Cortex of kidney (tissue), 1 donor: ENCODE measurements at places on chromosomes 11 and 22.

GRCh38 chr11:86952221-86952875, 2.8 kb downstream of the FZD4 start:
- DNase-seq, result no peak

DNA sequence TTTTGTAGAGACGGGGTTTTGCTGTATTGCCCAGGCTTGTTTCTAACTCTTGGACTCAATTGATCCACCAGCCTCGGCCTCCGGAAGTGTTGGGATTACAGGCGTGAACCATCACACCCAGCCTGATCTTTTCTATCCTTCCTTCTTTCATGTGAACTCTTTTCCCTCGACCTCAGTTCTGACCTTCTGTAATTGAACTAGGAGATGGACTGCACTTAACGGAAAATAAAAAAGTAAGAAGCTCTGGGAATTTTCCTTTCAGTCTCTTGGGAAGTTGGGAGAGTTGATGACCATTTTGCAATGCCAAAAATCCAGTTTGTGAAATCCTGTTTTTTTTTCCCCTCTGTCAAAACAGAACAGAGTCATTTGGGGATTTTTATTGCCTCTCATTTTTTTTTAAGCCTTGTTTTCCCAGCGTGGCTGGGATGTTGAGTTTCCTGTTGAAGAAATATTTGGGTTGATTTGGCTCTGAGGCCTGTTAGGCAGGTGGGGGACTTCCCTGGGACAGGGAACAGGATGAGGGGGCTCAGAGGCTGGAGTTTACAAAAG, 26.9 kb upstream of the CYB5R3 start:
- no peak for DNase-seq

GRCh38 chr11:45347348-45348082, 61.4 kb upstream of the SYT13 start:
- no peak for DNase-seq

DNA sequence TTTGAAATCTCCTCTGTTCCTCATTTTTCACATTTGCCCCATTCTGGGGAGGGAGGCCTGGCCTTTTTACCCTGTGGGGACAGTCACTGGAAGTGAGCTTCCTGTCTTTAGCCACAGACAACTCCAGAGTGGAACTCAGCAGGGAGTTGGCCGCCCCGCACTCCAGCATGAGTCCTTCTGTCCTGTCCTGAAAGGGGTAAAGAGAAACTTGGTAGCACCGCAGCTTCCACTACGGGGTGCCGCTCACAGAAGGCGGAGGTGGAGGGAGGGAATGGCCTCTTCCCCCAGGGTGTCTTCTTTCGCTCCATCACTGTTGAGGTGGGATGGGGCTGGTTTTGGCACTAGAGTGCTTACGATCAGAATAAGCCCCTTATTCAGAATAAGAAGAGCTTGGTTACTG, 132.2 kb downstream of the ST3GAL4 start:
- DNase-seq, result no peak

GRCh38 chr11:11163669-11164333, 189.2 kb downstream of the CSNK2A3 start:
- DNase-seq, result no peak

DNA sequence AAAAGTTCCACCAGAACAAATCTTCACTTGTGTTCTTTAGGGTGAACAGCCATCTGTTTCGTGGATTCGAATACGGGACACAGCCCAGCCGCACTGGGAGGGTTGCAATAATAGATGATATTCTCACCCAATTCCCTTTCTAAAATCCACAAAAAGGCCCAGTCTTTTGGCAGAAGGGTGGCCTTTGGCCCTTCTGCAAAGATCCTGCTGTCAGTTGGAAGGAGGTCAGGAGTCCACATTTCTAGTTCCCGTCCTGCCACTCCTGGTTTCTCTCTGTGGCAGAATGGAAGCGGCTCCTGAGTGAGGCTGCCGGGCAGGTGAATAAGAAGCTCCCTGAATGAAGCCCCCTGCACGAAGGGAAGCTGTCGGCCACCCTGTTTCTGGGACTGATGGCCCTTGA, 11.2 kb upstream of the LINC01488 start:
- no peak for DNase-seq

GRCh38 chr11:64355078-64355940, 3.7 kb upstream of the RPS6KA4 start:
- no peak for DNase-seq
